ENCODE measurements at places on chromosomes 11 and 22.

GRCh38 chr11:33531743-33532181, 168.9 kb downstream of the C11orf91 start:
- DNase-seq, result no peak

DNA sequence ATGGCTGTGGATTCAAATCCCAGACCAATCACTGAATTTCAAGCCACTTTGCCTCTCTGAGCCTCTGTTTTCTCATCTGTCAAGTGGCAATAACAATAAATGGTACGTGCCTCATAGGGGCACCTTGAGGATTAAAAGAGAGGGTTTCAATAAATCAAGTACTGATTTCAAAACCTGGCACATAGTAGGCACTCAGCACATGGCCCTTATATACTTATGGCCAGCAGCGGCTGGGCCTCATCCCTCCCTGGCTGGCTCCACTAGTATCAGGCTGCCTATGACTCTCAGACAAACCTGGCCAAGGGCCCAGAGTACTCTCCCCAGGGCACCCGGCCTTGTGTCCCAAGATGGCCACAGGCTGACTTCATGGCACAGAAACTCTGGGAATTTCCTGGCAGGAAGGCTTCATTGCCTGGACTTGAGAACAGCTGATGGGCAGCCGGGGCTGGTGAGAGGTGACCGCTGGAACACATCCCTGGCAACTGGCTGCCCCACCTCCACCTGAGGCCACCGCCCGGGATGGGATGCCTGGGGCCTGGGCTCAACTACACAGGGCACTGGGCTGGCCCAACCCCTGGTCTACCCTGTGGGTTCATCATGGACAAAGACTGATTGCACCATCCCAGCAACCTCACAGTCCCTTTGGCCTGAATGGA, 3.4 kb downstream of the FADS3 start:
- no peak for DNase-seq

DNA sequence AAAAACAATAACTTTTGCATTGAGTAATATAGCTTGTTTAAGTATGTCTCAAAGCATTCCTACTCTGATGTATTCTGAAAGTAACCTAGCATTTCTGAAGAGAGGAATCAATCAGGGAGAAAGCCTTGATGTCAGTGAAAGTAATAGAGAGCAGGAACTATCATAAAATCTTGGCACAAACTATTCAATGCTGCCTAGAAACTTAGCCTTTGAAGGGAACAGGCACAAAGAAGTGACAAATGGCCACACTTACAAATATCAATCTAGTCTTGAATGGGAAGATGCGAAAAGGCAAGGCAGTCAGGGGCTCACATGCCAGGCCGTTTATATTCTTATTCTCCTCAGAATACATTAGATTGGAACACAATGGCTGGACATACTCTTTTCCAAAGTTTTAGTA, 576.5 kb upstream of the ANO3 start:
- no peak for DNase-seq

- no peak for DNase-seq
Measured at GRCh38 chr22:43928908-43929307, 5.3 kb downstream of the PNPLA3 start.

- no peak for DNase-seq
Measured at GRCh38 chr11:8983552-8983951, 19.3 kb upstream of the TMEM9B start.

- DNase-seq, result no peak
Measured at GRCh38 chr11:1869427-1870325, 16.8 kb downstream of the LSP1 start.

- no peak for DNase-seq
Measured at GRCh38 chr22:37294747-37295146, 12.4 kb downstream of the CYTH4 start.

DNA sequence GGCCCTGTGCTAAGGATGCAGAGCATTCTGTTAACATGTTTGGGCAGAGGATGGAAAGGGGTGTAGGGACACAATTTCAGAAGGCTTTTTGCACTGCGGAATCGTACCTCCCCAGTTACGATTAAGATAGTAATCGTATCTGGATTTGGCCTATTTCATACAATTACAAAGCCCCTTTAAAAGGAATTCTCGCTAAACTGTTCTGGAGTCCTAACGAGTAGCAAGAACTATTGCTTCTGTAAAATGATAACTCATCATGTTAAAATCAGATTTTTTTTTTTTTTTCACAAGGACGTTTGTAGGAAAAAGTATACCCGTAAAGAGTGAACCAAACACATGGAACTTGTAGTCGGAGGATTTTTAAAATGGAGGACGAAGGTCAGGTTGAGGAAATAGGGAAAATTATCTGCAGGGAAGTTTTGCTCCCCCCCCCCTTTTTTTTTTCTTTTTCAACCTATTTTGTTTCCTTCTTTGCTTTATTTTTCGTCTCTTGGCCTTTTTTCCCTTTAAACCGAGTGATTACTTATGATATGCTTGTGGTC, 934 bp downstream of the HSD17B12 start:
- no peak for DNase-seq

DNA sequence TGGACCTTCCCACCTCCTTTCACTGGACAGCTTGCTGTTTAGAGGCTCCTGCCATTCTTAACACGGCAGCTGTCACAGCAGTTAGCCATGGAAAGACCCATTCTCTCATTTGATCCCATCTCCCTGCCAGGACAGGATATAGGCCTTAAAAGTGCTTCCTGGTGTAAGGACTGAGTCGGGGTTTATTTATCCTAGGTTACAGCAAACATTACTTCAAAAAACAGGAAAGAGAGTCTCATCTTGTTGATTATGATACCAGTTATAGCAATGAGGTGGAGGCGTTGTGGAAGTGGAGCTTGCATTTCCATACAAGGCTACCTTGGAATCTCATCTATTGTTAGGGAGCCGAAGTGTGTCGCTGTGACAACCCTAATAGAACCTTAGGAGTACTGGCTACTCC, 17.4 kb upstream of the ETS1 start:
- no peak for DNase-seq

DNA sequence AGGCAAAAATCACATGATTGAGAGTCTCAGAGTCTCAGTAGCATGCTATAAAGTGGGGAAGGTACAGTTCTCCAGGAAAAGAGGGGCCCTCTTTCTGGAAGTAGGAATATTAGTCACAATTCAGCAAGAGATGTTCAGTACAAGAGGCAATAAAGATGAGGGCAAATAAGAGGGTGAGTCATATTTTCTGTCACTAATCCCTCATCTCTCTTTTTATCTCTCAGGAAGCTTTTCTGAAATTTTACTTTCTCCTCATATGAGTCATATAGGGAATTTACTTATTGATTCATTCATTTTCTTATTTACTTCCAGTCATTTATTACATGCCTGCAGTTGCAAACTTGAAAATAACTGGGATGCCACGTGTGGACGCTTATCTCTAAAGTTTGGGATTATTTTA, 3.4 kb upstream of the NXPE1 start:
- DNase-seq, result no peak

DNA sequence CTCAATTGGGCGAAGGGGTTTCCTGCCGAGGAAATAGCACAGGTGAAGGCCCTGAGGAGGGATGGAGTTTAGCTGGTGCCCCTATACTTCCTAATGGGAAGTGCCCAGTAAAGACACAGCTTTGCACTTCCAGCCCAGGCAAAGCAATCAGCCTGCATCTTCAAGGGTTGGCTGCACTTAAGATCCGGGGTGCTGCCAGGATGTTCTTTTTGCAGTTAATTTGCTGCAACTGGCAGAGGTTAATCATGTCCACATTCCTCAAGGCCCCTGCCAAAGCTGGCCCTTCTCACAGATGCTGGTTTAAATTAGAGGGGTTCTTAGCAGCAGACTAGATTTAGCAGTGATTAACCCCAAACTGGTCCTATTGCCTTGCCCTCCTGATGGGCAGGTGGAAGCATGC, 137.7 kb upstream of the NAV2 start:
- no peak for DNase-seq

- no peak for DNase-seq
Measured at GRCh38 chr11:22668005-22668796, 1.8 kb downstream of the GAS2 start.

- DNase-seq, result peak; percentile 46
Measured at GRCh38 chr11:64152841-64153691, 12.8 kb downstream of the MACROD1 start.

DNA sequence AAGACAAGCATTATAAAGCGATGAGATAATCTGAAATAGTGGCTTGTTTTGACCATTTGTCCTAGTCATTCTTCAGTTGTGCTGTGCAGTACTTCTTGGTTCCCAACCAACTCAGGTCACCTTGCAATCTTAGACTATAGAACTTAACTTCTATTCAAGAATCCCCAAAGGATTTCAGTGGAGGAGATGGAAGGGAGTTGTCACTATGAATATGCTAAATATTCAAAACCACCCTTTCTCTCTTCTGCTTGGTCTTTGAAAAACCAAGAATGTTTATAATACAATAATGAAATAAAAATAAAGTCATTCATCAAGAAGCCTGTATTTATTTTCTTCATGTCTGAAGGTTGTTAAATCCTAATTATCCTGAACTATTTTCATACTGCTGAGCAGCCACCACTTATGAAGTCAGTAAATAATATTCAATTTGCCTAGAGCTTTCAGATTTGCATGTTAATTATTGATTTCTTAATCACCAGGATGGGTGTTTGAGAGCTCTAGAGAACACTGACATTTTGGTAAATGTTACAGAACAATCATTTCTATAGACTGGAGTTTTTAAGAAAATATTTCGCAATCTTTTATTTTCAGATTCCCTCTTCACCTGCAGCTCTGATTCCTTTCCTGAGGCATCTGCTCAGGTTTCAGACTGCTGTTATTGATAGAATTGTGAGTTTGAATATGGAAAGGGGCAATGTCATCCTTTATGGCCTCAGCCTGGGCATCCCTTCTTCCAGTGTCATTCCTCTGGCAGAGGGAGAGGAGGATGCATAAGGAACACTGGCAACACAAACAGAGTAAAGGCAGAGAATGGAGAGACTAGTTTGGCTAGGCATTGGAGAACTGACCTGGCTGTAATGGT, 91.5 kb upstream of the USP47 start:
- DNase-seq, result no peak

DNA sequence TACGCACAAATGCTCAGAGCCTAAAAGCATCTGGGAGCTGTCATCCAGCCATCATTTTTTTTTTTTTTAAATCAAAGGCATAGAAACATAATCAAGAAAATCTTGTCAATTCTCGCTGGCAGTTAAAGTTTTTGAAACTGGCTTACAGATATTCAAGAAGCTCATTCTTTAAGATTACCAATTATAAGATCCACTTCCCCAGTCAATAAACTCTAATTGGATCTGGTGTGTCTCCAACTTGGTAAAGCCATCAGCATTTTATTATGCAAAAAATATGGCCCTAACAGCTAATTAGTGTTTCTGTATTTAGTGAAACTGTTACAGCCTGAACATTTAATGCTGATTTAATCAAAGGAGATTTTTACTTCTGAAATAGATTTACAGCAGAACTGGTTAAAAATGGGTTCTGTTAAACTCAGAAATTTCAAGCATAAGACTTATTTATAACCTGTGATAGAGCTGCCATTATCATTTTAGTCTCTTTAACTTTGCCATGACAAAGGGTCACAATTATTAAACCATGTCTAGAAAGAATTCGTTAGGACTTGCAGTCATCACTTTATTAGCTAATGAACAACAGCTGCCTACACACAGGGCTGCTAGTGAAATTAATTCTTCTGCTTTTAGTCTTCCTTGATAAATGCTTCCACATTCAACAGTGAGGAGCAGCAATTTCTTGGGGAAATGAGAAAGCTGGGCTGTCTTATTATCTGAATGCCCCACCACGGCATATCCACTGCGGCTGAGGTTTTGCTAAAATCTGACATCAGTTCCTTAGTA, 176.4 kb upstream of the PITPNB start:
- DNase-seq, result no peak

DNA sequence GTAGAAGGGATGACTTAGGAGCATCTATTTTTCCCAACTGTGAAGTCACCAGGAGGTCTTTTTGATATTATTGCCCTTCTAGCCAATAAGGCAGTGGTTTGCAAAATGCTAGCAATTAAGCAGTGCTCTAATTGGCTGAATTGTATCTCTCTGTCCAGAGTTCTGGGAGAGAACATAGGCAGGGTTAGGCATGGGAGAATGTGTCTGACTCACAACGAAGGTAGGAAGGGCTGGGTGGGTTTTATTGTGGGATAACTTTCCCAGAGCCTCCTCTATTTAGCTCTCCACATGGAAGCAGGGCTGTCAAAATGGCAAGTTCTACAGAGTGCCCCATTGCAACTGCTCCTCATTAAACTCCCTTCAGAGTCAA, 415.9 kb upstream of the CADM1 start:
- no peak for DNase-seq

DNA sequence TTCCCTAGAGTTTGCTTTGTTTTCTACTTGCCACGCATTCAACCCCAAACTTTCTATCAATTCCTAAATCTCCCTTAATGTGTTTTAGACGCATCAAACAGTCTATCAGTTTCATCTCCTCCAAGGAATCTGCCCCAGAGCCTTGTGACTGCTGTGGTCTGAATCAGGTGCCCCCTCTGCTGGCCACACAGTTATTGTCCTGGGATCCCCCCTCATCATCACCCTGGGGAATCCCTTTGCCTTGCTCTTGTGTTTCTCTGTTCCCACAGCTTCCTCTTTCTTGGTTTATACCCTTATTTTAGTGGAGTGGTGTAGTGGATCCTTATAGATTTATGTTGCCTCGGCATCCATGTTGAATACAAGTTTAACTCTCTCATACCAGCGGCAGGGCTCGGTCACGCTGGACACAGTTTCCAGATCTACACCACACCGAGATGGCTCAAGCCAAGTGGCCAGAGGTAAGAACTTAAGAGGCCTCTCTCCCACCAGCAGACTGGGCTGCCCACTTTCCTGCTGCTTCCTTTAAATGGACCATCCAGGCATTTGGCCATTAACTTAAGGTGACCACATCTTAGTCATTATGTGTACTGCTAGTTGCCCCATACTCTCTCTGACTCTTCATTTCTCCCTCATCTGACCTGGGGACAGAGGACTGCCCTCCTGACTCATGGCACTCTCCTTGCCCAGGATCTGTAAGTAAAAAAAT, 8.2 kb downstream of the UPB1 start:
- no peak for DNase-seq

DNA sequence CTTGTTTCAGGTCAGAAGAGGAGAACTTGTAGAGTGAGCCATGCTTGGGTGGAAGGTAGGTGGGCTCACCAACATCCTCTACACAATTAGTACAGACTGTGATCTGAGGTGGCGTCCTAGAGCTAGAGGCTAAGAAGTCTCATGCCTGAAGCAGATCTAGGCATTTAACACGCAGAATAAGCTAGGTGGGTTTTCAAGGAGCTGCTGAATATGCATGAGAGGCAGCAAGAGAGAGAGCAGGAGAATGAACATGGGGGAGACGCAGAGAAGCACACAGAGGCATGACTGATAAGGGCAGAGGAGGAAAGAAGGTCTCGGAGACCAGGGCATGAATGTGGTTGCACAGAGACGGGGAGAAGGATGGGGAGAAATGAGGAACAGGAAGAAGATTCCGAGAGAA, 36.8 kb upstream of the JAM3 start:
- no peak for DNase-seq

GRCh38 chr11:26522912-26523610, 49.0 kb downstream of the MUC15 start:
- no peak for DNase-seq

- DNase-seq, result no peak
Measured at GRCh38 chr11:109641549-109641948, 219.6 kb downstream of the C11orf87 start.

Data from C1 segment of cervical spinal cord (tissue), 14 donors.